ENCODE measurements at places on chromosomes 3 and 15. TPM values are rescaled to one million over a fixed set of nuclear protein-coding genes. Genes with fewer than 3 reads are reported as not detected.

The THRB gene
- total RNA-seq: not detected

The DPPA2 gene
- not detected for total RNA-seq

The PRR20G gene
- not detected for total RNA-seq

The CHRNA3 gene
- not detected for total RNA-seq

The KY gene
- total RNA-seq: not detected

The ALDH1L1 gene
- not detected for total RNA-seq

The MST1R gene
- total RNA-seq: 0.80 TPM

The RLBP1 gene
- not detected for total RNA-seq

The SPINK8 gene
- total RNA-seq: not detected

The PPP4R2 gene
- total RNA-seq: 121 TPM

The XPC gene
- total RNA-seq: 30.1 TPM

The SLC12A8 gene
- total RNA-seq: 5.6 TPM

The MAP2K1 gene
- 115 TPM for total RNA-seq

The CLRN1 gene
- not detected for total RNA-seq

The SLC28A1 gene
- not detected for total RNA-seq

The STXBP5L gene
- not detected for total RNA-seq

The LNP1 gene
- 1.7 TPM for total RNA-seq

The TGM4 gene
- not detected for total RNA-seq

The UBA7 gene
- total RNA-seq: 42.2 TPM

The IL16 gene
- total RNA-seq: 80.8 TPM

The FETUB gene
- total RNA-seq: not detected

The DNAJC17 gene
- total RNA-seq: 44.9 TPM

The C3orf52 gene
- total RNA-seq: 3.5 TPM

The CCDC71 gene
- total RNA-seq: 29.6 TPM

The MGA gene
- total RNA-seq: 37.9 TPM

The SERINC4 gene
- 0.10 TPM for total RNA-seq

The DUOX1 gene
- total RNA-seq: 0.19 TPM

The GOLGA8M gene
- total RNA-seq: not detected

The HRG gene
- not detected for total RNA-seq

The PODXL2 gene
- 1.7 TPM for total RNA-seq

The OR5K2 gene
- total RNA-seq: not detected

The CCDC33 gene
- not detected for total RNA-seq

The EXD1 gene
- total RNA-seq: not detected

The RYR3 gene
- not detected for total RNA-seq

The IP6K1 gene
- total RNA-seq: 38.5 TPM

The TTLL13 gene
- total RNA-seq: 0.55 TPM

The C3orf22 gene
- total RNA-seq: not detected

The NANOGP8 gene
- not detected for total RNA-seq

The GCNT3 gene
- total RNA-seq: not detected

The DHX36 gene
- total RNA-seq: 81.9 TPM

The FES gene
- total RNA-seq: 3.5 TPM

The TERC gene
- total RNA-seq: 16.1 TPM

The TRH gene
- not detected for total RNA-seq

The C3orf18 gene
- 11.3 TPM for total RNA-seq

The FAM43A gene
- 12.9 TPM for total RNA-seq

The LINGO1 gene
- total RNA-seq: not detected

The AP4E1 gene
- 21.2 TPM for total RNA-seq

The PTPRG gene
- not detected for total RNA-seq

The CX3CR1 gene
- total RNA-seq: 0.21 TPM

The ARPP21 gene
- not detected for total RNA-seq

The SNURF gene
- total RNA-seq: 14.7 TPM

The GATM gene
- total RNA-seq: 2.1 TPM

The CLEC3B gene
- total RNA-seq: 0.27 TPM

The CCR4 gene
- total RNA-seq: 40.9 TPM

The PRR23E gene
- not detected for total RNA-seq
